ENCODE measurements at places on chromosomes 11 and 22.
A peak's percentile ranks its signal among the peaks of the same experiment; 100 is the strongest.

GRCh38 chr22:48918585-48919186 lies 909.0 kb downstream of the BRD1 start:
- DNase-seq: no peak

GRCh38 chr11:92594251-92594650 lies 369.6 kb downstream of the FAT3 start:
- DNase-seq: no peak

DNA sequence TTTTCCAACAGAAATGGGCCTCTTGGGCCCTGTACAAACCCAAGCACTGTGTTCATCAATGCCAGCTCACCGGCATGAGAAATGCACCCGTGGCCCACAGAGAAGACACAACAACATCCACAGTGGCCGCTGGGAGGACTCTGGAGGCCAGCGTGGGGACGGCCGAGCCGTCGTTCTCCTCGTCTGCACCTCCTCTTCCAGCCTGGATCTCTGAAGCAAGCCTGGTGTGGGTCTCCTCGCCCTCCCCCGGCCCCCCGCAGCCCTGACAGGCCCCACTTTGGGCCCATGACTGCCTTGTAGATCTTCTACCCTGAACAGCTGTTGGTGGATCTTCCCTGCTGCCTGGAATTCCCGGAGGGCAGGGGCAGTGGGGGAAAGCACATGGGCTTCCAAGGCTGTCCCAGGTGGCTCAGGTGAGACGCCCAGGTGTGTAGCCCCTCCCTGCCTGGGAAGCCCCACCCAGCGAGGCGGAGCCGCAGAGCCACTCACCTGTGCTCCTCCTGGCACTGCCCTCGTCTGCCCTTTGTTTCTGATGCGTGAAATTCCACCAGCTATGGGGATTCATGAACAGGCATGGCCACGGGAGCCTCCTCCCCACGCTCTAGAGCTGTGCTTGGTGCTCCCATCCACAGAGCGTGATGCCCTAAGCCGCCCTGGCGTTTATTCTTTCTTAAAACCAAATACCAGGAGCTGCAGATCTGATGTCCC lies 225.9 kb downstream of the BRD1 start:
- no peak for DNase-seq

DNA sequence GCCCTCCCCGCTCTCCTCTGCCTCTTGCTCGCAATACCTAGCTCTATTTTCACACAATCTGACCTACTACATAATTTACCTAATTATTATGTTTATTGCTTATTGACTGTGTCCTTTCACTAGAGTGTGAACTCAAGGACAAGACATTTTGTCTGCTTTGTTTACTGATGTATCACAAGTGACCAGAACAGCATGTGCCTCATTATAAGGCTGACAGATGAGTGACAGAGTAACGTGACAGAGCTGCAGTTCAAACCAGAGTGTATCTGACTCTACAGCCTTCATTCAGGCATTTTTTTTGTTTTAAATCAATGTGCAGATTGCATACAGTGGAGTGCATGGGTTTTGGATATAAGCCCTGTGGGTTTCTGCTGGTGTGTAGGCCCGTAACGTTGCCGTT lies 82.0 kb upstream of the RAB1B start:
- DNase-seq: no peak

- DNase-seq: no peak
Measured at GRCh38 chr11:102617466-102618008, 7.6 kb downstream of the MMP20 start.

DNA sequence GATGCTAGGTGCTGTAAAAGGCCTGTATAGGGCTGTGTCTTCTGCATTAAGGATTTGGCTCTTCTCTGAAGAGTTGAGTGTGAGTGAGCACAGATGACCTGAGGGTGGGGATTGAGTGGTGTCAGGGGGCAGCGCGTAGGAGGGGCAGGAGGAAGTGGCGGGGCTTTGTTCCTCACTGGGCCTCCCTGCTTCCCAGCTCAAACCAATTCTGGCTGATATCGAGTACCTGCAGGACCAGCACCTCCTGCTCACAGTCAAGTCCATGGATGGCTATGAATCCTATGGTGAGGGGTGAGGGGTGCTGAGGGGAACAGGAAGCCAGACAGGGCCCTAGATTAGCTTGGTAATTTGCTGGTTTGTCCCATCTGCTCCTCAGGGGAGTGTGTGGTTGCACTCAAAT lies 9.1 kb downstream of the PHOX2A start:
- no peak for DNase-seq

GRCh38 chr22:21657360-21658032 lies 8.3 kb upstream of the PPIL2 start:
- peak; percentile 84 for DNase-seq

DNA sequence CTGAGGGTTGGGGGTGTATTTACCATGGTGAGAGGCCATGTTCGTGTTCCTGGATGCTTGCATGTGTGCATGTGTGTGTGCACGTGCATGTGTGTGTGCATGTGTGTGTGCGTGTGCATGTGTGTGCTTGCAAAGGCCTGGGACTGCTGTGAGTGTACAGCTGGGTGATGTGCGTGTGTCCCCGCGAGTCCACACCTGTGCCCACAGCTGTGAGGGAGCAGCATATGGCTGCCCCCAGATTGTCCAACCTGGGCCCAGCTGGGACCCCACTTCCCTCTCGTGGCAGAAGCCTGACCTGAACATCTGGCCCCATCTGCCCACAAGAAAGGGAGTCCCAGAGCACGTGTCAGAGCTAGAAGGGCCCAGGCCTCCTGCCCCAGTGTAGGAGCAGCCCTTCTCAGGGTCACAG lies 8.4 kb upstream of the CD248 start:
- no peak for DNase-seq

GRCh38 chr22:26169315-26170111 lies at the start of gene SEZ6L:
Gene SEZ6L (plus strand): TSS chr22:26169462. CDS start chr22:26169670, 208 bp downstream.
- DNase-seq: no peak

DNA sequence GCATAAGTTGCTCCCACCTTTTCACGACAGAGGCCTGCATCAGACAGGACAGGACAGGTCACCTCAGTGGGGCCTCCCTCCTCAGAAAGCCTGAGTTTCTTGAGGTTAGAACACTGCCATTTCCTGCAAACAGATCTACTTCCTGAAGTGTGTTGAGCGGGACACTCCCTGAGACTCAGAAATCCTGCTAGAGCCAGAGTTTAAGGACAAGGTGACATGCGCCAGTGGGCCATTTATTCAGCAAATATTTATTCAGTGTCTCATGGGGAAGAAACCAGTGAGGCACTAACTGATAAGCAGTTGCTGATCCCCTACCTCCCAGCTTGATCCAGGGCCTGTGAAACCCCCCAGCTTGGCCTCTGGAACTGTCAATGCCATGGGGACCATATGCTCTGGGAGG lies 454.6 kb downstream of the SOX6 start:
- DNase-seq: no peak

DNA sequence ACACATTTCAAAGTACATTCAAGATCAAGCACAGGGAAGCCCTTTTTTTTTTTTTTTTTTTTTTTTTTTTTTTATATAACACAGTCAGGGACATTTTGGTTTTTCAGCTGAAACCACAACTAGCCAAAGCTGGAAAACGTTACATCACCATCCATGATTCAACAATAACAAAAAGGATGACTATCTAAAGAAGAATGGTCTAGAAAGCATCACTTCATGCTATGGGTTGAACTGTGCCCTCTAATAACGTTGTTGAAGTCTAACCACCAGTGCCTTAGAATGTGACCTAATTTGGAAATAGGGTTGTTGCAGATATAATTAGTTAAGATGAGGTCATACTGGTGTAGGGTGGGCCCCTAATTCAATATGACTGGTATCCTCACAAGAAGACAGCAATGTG lies 46.6 kb downstream of the MTMR2 start:
- no peak for DNase-seq

GRCh38 chr11:1837171-1838076 lies 1.4 kb upstream of the TNNI2 start:
- DNase-seq: no peak

- no peak for DNase-seq
Measured at GRCh38 chr11:61853698-61854169, 25.6 kb downstream of the FADS2 start.

DNA sequence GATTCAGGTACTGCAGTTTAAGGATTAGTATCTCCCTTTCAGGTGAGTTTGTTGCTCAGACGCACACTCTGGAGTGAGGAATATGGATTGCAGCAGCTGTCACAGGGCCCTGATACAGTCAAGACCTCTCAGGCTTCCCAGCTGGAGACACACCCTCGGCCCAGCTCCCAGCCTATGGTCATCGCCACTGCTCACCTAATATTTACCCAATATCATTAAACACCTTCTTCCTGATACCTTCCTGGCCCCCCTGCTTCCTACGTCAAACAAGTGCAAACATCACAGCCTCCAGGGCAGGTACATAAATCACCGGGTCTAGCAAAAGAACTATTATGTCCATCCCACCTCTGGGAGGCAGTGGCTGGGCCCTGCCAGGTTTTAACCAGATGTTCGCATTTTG lies 213.3 kb downstream of the MN1 start:
- DNase-seq: no peak

GRCh38 chr11:29750392-29750791 lies 266.4 kb downstream of the KCNA4 start:
- no peak for DNase-seq

- DNase-seq: no peak
Measured at GRCh38 chr11:112751772-112752171, 209.4 kb upstream of the NCAM1 start.

GRCh38 chr11:128291007-128291406 lies 296.4 kb downstream of the ETS1 start:
- DNase-seq: no peak

- DNase-seq: no peak
Measured at GRCh38 chr11:103995896-103996295, 40.5 kb upstream of the DDI1 start.

DNA sequence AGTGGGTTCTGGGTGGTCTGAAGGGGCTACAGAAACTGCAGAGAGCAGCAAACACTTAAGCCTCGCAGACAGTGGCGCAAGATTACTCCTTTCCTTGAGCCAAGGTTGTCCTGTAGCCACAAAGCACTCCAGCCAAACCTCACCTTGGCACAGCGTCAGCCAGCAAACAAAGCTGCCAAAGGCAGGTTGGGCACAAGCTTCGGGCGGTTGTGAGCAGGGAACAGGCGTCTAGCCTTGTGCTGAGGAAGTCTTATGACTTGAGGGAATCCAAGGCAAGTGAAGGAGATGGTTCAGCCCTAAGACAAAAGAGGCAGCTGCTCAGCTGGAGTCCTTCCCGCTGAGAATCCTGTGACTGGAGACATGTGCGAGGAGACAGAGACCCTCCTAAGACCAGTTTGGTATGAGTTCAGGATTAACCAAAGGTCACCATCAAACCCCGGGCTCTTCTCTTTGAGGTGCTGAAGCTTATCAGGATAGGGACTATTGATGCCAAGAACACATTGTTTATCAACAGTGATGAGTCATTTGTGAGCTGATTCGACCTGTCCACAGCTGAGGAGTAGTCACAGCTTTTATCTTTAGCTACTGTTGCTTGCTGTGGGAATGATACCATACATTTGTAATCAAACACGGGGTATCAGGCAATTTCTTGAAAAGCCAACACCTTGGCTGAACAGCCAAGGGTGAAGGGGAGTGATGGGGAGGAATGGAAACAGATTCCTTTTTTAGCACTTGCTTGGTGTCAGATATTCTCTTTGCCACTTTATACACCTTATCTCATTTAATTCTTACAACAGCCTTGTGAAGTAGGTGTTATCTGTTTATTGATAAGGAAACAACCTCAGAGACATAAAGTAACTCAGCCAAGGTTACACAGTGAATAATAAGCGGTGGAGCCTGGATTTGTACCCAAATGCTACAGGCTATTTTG lies 4.6 kb downstream of the ADM start:
- no peak for DNase-seq

GRCh38 chr11:118615976-118616371 lies 8.6 kb downstream of the PHLDB1 start:
- DNase-seq: no peak

GRCh38 chr22:22960307-22960706 lies 72.7 kb downstream of the IGLL5 start:
- DNase-seq: no peak

- DNase-seq: no peak
Measured at GRCh38 chr11:10651656-10652361, 41.7 kb downstream of the IRAG1 start.

Data from activated naive CD4-positive, alpha-beta T cell treated with anti-CD3 and anti-CD28 coated beads, Interleukin-2, amount 50 U/mL, for 72 hours (primary cell).